ENCODE measurements at places on chromosomes 16 and 17.

DNA sequence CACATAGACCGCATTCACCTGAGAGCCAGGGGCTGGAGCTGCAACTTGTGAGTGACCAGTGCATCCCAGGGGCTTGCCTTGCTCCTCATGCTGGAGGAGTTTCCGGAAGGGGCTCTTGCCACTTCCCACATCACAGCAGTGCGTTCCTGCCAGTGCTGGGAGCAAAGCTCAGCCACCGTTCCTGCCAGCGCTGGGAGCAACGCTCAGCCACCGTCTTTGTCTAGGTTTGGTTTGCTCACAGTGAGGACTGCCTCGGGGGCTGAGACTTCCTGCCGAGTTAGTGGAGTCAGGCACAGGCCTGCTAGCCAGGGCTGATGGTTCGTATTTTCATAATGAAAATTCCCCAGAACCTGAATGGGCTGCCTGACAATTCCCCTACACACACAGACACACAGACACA, 5.4 kb upstream of the CHRNE start:
- DNase-seq: peak; percentile 4

DNA sequence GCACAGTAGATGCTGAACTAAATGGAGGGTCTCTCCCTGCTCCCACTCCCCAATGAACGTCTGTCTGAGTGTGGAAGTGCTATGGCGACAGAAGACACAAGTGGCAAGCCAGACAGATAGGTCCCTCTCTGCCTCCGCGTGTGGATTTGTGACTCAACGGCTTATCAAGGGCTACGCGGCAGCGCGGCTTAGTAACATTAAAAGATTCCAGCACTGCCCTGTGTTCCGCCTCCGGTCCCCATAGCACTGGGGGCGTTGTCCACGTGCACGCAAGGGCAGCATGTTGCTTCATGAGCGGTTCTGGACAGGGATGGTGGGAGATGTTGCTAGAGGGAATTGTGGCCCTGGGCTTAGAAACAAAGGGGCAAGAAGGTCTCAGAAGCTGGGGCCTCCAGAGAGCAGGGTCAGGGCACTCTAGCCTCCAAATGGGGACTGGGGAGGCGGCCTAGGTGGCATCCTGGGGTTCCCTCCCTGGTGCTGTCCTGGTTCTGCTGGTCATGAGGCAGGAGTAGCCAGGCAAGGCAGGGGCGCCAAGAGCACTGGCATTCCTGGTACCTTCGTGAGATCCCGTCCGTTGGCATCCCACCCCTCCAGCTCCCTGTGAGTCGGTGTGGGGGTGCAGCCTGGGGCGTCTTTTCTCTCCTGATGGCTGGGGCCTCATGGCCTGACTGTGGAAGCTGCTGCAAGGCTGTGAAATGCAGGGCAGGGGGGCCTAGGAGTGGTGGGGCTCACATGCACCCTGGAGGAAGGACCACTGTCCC, 9.1 kb downstream of the CRHR1 start:
- no peak for DNase-seq

DNA sequence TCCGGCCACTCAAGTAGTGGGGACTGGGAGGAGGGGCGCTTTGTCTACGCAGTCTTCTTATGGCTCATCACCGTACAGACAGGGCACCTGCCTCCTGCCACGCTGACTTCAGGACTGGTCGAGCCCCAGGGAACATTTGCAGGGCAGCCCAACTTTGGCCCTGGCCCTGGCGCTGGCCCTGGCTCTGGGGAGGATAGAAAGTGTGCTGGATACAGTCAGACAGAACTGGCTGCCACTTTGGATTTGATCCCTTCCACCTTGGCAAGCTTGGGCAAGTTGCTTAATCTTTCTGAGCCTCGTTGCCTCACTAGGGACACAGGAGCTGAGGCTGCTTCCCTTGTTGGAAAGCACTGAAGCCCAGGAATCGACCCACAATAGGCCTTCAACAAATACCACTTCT, 13.6 kb downstream of the LGALS9 start:
- DNase-seq: no peak

DNA sequence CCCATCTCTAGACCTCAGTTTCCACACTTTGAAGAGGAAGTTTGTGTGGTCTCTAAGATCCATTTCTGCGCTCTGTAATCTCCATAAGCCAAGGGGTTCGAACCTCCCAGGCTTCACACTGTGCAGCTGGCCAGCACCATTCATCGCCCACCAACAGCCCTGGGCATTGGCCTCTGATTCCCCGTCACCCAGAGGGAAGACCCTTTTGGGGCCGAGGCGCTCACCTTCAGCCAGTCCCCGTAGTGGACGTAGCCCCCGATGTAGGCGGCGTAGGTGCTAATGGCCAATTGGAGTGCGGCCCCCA, 678 bp downstream of the TMEM101 start:
- no peak for DNase-seq

- DNase-seq: no peak
These were observed 134.1 kb downstream of the WSCD1 start for GRCh38 chr17:6204203-6204722.
